Stimulated activated CD8-positive, alpha-beta memory T cell treated with anti-CD3 and anti-CD28 coated beads, Interleukin-4, amount 100 ng/mL, for 24 hours (primary cell): ENCODE measurements at places on chromosomes 3 and 15.
A peak's percentile ranks its signal among the peaks of the same experiment; 100 is the strongest.

DNA sequence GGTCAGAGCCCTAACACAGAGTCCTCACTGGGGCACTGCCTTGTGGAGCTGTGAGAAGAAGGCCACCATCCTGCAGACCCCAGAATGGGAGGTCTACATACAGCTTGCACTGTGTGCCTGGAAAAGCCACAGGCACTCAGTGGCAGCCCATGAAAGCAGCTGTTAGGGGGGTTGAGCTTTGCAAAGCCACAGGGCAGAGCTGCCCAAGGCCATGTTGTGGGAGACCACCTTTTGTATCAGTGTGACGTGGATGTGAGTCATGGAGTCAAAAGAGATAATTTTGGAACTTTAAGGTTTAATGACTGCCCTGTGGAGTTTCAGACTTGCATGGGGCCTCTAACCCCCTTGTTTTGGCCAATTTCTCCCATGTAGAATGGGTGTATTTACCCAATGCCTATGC is 52.9 kb upstream of the TPRG1 start:
- DNase-seq, result no peak

DNA sequence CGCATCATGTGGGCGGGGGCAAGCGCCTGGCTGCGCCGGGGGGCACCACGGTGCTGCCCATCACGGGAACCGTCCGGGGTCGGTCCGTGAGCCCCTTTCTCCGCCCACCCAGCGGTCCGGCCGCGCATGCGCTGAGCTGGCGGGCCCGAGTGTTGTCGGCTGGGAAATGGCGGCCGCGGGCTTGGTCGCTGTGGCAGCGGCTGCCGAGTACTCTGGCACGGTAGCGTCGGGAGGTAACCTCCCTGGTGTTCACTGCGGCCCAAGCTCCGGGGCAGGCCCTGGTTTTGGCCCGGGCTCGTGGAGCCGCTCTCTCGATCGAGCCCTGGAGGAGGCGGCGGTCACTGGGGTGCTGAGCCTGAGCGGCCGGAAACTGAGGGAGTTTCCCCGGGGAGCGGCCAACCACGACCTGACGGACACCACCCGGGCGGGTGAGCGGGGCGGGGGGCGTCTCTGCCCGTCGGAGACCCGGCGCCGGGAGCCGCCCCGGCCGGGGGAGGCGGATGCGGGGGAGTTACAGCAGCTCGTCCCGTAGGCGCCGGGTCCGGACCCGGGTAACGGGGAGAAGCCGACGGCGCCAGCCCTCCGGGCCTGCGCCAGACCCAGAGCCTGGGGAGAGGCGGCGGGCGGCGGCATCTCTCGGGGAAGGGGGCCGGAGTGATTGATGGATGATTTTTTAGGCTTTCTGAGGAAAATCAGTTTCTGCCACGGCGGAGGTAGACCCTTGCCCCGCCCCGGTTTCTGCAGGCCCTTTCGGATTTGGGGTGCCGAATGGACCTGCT is at the start of gene LRCH3:
Gene LRCH3 (plus strand): TSS at position 142 of the 779 bp plus-strand sequence. CDS start 25 bp downstream, at position 167.
- DNase-seq, result peak; percentile 83

DNA sequence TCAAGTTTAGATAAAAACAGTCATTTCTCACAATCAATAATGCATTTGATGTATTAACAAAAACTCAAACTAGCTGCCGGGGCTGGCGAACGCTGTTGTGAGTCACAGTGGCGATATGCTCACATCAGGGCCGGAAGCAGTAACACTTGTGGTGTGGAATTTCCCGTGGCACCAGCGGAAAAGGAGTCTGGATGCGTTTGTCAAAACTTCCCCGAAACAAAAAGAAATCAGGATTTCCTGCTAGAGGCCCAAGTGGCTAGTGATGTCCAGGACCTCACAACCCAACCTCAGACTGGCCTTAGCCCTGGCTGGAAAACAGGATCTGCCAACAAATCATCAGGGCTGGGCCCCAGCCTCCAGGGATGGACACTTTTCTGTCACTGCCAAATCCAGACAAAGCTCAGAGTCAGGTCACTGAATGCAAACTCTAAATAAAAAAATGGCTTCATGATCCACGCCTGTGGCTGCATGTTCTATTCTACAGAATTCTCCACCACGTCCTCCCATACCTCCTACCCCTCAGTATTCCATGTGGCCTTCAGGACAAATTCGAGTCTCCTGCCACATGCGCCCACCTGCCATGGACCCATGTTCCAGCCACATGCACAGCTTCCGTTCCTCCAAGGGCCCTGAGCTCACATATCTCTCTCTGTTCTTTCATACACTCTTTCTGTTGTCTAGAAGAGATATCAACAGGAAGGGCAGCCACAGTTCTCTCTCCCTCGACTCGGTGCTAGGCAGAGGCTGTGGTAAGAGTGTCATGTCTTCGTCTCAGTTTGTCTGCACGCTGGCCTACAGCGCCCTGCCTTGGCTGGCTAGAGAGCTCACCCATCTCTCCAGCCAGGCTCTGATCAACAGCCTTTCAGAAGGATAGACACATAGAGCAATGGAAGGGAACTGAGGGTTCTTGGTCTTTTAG is 35.4 kb downstream of the EHD4 start:
- peak; percentile 59 for DNase-seq

GRCh38 chr3:6912240-6912639 is 51.3 kb downstream of the GRM7 start:
- DNase-seq, result no peak

- no peak for DNase-seq
Measured at GRCh38 chr3:119600732-119601131, 3.0 kb downstream of the PLA1A start.

DNA sequence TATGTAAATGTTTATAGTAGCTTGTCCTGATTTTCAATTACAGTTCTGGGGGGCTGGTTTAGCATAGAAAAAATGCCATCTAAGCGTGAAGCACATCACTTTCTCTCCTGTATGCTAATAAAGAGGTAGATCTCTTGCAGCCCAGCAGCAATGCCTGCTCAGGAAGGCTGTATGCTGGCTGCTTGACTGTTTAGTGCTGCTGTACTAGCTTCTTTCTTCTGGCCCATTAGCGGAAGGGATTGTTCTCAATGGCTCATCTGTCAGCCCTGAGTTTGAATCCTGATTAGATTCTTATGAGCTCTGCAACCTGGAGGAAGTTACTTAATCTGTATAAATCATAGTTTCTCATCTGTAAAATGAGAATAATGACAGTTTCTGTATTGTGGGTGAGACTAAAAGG is 478.9 kb downstream of the ERC2 start:
- no peak for DNase-seq

DNA sequence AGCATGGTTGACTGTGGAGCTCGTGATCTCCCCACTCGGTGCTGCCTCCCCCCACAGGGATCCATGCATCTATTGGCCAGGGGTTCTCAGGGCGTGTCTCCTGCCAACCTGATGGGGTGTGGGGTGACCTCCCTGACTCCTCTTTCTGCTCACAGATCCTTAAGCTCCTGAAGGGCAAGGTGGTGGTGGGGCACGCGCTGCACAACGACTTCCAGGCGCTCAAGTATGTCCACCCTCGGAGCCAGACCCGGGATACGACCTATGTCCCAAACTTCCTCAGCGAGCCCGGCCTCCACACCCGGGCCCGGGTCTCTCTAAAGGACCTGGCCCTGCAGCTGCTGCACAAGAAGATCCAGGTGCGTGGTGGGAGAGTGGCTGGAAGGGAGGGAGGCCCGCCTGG is 7.9 kb downstream of the AEN start:
- no peak for DNase-seq

- no peak for DNase-seq
Measured at GRCh38 chr3:50630394-50630793, 13.4 kb downstream of the MAPKAPK3 start.

GRCh38 chr3:67215690-67216089 is 217.6 kb downstream of the KBTBD8 start:
- DNase-seq, result no peak

DNA sequence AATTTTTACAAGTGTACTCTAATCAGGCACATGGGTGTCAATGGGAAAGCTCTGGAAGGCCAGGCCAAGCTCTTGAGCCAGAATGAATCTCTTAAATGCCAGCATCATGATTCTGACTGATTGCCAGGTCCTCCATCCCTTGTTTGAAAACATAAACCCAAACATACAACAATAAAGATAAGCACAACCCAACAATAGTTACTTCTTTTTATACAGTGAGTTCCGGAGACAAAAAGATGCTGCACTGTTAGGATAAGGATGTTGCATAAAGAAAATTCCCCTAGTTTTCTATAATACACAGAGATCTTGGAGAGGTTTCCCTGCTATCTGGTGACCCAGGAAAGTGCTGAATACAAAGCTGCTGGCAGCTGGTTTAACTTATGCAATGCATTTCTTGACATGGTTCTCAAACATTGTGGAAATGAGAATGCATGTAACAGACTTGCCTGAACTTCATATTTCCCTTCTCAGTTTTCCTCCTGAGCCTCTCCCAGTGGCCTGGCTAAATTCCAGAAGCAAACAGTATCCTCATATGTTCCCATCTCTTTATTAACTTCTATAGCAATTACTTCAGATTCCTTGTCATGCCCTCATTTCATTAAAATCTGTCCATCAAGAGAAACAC is 180.1 kb upstream of the PRICKLE2 start:
- DNase-seq, result no peak

DNA sequence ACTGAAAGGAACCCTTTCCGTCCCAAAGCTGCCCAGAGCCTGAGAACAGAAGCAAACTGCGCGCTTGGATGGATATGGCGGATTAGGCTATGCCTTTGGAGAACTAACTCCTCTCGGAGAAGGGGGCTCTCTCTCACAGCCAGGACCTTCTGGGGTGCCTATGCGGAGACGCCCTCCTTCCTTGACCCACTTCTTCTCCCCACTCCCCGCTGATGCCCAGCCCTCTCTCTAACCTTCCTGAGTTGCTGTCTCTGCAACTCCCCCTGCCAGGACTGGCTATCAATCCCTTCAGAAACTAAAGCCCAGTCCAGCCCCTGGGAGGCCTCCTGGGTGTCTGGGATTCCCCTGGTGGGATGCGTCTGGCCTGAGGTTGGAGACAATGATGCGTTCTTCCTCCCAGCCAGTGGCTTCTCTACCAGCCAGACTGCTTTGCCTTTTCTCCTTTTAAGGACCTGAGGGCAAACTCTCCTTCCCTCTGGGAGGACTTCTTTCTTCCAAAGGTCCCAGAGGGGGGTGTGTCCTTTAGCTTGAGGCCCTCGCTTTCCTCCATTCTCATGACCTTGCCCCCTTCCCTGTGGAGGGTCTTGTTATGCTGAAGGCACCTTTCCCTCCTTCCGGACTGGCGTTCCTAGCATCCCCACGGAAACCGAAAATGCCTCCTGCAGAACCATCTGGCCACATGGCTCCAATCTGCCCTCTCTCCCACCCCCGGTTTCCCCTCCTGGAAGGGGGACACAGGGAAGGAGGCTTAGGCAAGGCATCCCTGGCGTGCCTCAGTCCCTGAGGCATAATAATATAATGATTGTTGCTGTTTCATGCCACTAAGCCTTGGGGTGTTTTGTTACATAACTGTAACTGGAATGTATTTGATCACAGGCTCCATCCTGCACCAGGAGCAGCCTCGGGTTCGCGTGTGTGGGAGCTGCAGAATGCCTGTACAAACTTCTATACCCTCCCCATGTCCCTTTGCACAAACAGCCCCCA is 63.4 kb upstream of the C15orf39 start:
- DNase-seq, result no peak

- DNase-seq, result no peak
Measured at GRCh38 chr3:140270329-140270728, 335.3 kb downstream of the CLSTN2 start.

GRCh38 chr15:40776537-40777141 is 6.9 kb downstream of the C15orf62 start:
- DNase-seq, result peak; percentile 46

GRCh38 chr3:126270145-126270811 is 86.9 kb downstream of the KLF15 start:
- no peak for DNase-seq

DNA sequence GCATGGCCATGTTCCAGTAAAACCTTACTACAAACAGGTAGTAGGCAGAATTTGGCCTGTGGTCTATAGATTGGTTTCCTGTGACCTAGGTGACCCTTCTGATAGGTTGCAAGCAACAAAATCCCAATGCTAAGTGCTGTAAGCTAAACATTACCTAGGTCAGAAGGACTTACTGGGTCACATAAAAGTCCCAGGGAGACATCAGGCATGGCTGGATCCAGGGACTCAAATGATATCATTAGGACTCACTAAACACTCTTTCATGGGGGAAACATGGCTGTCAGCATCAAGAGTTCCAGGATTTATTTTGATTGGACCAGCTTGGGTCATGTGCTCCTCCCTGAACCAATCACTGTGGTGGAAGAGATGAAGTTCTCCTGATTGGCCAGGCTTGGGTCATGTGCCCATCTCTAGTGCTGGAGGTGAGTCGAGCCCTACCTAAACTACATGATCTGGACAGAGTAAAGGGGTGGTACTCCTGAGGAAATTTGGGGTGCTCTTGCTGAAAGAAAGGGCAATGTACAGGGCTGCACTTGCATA is 16.8 kb upstream of the SLC6A1 start:
- no peak for DNase-seq

DNA sequence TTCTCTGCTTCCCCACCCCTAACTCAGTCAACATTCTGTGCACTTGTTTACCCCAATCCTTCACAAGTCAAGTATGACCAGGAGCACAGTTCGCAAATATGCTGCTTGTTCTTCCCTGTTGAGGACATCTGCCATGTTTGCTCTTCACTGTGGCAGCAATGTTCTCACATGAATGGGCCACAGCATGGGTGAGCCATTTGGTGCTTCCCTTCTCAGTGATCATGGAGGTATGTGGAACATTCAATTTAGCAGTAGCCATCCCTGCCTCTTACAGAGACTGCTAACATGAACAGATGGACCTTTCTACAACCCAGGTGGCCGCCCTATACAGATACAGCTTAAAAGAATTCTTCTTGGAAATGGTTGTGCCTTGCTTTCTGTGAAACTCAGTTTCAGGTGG is 660.1 kb upstream of the SGO1 start:
- DNase-seq, result no peak

DNA sequence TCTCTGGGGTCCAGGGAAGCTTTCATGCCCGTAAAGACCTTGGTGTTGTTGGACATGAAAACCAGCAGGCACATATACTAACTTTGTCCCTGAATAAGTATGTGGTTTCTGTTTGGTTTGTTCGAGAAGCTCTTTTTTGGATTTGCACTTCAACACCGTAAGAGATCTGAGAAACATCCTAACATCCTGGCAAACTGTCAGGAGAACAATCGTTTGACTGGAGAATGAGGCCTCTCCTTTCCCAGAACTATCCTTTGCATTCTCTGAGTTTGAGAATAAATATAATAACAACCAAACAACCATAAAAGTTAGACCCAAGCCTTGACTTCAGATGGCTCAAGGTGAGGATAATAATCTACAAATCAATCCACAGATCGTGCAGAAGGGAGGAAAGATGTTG is 230.4 kb upstream of the WNT5A start:
- no peak for DNase-seq
